Left hindlimb (tissue), 1 donor: ENCODE measurements at places on chromosomes 7 and 10.

DNA sequence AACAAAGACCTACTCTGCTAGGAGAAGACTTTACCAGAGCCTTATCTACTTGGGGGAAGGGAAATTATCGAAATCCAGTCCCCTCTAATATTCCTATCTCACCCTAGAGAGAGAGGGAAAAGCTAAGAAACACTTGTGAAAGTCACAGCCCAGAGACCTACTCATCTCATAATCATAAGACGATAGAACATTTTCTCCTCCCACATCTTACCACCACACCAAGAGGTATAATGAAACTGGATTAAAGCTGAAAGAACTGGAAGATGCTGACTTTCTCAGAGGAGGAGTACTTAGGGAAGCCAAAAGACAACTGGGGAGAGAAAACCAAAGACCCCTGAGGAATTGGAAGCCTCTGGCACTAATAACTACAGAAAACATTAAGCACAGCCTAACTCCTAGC is 10.8 kb upstream of the CPA5 start:
- no peak for DNase-seq

- DNase-seq: no peak
These were observed 72.2 kb downstream of the TCF7L2 start for GRCh38 chr10:113022265-113022664.

DNA sequence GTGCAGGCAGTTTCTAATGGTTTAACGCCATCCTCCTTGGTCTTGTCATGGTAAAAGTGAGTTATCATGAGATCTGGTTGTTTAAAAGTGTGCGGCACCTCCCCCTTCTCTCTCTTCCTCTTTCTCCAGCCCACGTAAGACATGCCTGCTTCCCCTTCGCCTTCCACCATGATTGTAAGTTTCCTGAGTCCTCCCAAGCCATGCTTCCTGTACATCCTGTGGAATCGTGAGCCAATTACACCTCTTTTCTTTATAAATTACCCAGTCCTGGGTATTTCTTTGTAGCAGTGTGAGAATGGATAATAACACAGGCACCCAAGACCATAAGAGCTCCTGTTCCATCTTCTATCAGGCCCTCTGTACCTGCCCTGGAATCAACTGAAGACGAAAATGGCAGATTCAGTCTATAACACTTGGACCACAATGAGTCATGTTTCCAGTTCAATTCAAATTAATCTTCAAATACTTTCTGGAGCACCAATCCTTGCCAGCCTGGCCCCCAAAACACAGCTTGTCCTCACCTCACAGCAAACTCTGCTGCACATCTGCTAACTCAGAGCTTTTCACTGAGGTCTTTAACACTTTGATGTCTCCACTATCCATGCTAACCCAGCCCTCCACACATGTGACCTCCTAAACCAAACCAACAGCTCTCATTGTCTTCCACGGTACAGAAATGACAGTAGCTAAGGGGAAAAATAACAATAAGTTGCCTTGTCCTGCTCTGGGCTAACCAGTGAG is 73.2 kb downstream of the SFMBT2 start:
- DNase-seq: no peak

DNA sequence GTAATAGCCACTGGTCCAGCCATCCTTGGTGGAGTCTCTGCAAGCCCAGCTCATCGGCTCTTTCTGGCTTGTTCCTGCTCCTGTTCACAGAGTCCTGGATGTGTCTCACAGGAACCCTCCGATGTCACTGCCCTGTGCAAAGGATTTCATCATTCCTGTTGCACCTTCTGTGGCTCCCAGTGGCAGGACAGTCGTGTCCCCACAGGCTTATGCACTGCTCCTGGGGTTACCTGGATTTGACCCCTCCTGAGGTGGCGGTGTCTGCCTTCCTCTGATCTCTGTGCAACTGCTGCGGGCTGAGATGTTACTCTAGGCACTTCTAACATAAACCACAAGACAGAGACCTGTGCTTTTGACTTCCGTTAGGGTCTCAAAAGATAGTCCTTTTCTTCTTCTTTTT is 30.6 kb downstream of the APBB1IP start:
- DNase-seq: no peak

- no peak for DNase-seq
These were observed 959 bp downstream of the PVRIG start for GRCh38 chr7:100220586-100221230.

- DNase-seq: peak; percentile 25
These were observed 15.8 kb downstream of the ATP6V1F start for GRCh38 chr7:128878226-128879105.

DNA sequence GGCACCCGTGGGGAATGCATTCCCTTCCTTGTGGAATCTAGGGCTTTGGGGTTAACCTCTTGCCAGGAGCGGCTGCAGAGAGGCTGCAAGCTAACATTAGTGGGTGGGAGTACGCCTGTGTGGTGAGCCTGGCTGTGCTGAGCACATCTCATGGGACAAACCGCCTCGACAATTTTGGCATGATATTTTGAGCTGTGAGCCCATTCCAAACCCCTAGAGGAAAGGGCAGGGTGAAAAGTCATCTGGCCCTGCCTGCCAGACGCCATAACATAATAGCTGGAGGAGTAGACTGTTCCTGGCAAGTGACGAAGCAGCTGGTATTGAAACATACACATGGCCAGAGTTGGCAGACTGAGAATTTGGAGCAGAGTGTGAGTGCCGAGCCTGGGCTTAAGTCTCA is 110.0 kb downstream of the TACC2 start:
- peak; percentile 78 for DNase-seq

DNA sequence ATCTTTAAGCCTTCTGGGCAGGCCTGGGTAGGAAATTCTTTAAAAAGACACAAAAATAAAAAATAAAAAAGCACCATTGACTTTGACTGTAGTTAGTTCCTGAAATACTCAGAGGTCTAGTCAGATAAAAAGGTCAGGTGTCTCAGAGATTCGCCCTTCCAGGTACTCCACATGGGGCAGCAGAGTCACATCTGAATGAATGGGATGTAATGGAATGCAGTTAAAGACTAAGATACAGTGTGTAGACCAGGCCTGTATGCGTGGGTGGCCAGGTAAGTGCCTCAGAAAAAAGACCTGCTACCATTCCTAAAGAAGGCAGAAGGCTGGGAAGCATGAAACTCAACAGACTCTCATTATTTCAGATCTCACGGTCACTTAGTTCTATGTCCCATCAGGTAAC is 68.6 kb upstream of the SEM1 start:
- DNase-seq: no peak

DNA sequence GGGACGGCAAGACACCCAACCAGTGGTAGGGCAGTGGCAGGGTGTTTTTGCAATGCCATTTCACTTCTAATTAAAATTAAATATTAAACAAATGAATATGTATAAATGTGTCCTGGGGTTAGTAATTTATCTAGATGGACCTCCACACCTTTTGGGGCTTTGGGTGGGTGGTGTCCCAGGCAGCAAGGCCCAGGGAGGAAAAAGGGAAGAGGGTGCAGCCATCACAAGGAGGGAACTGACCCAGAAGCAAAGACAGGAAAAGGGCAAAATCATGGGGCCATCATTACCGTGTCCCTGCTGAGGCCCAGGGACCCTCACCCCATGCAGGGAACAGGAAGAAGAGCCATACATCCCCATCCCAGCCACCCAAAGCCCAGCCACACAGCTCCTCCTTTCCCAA is 204.6 kb downstream of the GRID1 start:
- no peak for DNase-seq

- no peak for DNase-seq
These were observed 38.9 kb upstream of the SLF2 start for GRCh38 chr10:100873827-100874326.

GRCh38 chr7:41702635-41703371 is at the start of gene INHBA:
TSS of gene INHBA (minus strand) at chr7:41703090. CDS start at chr7:41700374, 2,716 bp downstream.
- DNase-seq: peak; percentile 60

GRCh38 chr10:64076322-64076940 is 555.2 kb downstream of the REEP3 start:
- no peak for DNase-seq

- no peak for DNase-seq
These were observed 35.9 kb downstream of the ACSM6 start for GRCh38 chr10:95229724-95230627.

DNA sequence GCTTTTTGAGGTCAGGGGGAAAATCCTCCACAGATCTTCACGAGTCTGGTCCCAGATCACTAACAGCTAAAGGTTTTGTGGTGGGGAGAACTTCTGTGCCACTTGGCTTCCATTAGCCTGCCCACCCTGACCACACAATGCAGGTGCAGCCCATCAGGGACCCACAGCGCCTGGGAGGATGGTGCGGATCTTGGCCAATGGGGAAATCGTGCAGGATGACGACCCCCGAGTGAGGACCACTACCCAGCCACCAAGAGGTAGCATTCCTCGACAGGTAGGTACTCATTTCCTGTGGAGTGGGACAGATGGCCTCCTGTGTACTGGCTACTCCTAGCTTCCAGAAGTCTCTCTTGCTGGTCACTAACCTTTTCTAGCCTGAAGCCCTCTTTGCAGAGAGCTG is 1.5 kb downstream of the FAM241B start:
- DNase-seq: no peak

DNA sequence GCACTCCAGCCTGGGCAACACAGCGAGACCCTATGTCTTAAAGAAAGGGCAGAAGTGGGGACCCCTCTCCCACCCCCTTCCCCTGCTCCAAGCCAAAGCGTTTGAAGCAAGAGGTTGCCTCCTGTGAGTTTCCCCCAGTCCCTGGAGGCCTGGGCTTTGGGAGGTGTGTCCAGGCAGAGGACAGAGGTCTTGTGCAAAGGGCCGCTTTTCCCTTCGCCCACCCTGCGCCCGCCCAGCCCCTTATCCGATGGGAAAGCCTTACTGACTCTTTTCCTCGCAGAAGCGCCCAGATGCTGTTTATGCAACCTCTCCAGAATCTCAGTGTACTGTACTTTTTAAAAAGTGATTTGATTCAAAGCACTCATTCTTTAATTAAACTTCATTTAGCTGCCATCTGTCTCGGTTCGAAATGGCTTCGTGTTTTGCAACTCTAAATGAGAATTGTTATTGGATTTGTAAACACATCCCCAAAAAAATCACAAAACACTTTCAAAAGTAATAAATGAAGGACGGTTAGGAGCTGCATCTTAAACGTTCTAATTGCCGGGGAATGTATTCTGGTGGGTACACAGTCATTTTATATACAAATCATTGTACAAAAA is 50.5 kb upstream of the GTF2I start:
- no peak for DNase-seq

DNA sequence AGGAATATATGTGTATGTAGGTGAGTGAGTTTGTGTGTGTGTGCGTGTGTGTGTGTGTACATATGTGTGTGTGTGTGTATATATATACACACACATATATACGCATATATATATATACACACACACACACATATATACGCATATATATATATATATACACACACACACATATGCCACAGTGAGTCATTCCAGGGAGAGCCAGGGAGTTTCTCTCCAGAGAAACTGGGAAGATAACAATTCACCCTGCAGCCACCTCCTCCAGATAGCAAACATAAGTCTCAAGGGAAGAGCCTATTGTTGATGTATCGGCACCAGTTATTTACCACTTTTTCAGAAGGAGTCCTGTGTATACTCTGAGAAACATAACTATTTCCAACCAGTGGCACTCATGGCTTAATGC is 102.3 kb upstream of the STK17A start:
- no peak for DNase-seq

DNA sequence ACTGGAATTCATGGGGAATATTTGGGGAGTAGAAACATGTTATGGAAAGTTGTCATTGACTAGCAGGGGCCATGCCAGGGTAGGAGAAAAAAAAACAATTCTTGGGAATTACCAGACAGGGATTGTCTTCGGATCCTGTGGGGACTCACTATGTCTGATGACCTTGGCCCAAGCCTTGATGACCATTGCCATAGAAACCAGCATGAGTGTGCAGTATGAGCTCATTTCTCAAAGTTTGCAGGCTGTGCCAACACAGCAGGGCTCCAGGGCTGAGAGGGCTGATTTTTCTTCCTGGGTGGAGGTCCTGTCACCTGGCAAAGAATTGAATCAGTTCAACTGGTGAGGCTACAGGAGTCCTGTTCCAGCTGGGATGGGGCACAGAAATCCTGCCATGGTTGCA is 198.3 kb downstream of the ADRA2A start:
- no peak for DNase-seq

- no peak for DNase-seq
These were observed 9.4 kb upstream of the ZDHHC4 start for GRCh38 chr7:6567886-6568285.

- peak; percentile 29 for DNase-seq
These were observed 241.3 kb upstream of the KMT2E start for GRCh38 chr7:104772405-104773345.

DNA sequence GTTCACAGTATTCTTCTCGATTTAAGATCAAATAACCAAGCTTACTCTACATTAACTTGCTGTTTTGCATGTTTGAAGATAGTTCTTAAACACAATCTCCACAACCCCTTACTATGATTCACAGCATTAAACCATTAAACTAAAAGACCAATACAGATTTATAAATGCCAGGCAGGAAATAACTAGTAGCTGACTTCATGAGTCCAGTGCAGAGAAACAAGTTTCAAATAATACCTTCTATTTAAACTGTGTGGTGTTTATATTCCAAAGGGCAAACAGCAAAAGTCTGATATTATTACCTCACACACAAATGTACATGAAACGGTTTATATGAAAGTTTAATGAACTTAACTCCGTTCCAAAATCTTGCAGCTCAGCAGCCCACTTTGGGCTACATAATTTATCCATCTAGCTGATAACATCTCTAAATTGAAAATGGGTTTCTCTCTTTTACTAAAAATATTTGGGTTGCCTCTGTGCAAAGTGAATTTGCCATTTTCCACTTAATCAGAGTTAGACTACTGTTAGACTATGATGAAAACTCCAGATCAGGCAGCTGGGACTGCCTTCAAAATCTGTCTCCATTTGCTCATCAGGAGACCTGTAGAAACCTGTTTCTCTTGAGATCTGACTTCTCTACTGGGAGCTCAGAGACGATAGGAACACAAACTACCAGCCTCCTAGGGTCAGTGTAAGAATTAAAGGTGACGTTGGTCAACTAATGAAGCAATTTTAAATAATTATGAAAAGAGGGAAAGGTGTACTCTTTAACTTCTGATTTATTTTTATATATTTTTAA is 287.3 kb downstream of the FZD1 start:
- DNase-seq: no peak

DNA sequence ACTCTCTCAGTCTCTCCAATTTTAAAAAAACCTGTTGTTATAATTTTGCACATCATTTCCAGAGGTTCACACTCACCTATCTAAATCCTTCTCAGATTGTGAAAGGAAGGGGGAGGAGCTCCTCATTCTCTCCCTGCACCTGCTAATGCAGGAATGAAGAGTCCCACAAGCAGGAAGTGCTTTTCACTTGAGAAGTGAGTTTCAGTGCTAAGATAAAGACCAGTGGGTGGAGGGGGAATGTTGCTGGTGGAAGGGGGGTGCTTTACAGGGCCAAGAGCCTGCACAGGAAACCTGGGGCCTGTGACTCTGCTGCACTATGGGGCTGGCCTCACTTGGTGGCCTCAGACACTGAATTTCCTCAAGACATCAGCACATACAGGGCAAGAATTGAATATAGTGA is 176.4 kb downstream of the PTPN20 start:
- no peak for DNase-seq

GRCh38 chr10:42940487-42941294 is 136.2 kb upstream of the RET start:
- no peak for DNase-seq

GRCh38 chr10:121559326-121560026 is 38.8 kb downstream of the FGFR2 start:
- no peak for DNase-seq

GRCh38 chr10:22816298-22816653 is 101.9 kb upstream of the PIP4K2A start:
- DNase-seq: no peak

GRCh38 chr10:77877441-77878344 is 48.9 kb downstream of the DLG5 start:
- no peak for DNase-seq
